ENCODE measurements at places on chromosomes 4 and X.
A peak's percentile ranks its signal among the peaks of the same experiment; 100 is the strongest.

- no peak for DNase-seq
Measured at GRCh38 chr4:132770776-132771175, 378.3 kb upstream of the PCDH10 start.

- no peak for DNase-seq
Measured at GRCh38 chr4:89863533-89863932, 26.6 kb upstream of the SNCA start.

GRCh38 chr4:52550186-52550585 lies 108.9 kb downstream of the USP46 start:
- DNase-seq = no peak

DNA sequence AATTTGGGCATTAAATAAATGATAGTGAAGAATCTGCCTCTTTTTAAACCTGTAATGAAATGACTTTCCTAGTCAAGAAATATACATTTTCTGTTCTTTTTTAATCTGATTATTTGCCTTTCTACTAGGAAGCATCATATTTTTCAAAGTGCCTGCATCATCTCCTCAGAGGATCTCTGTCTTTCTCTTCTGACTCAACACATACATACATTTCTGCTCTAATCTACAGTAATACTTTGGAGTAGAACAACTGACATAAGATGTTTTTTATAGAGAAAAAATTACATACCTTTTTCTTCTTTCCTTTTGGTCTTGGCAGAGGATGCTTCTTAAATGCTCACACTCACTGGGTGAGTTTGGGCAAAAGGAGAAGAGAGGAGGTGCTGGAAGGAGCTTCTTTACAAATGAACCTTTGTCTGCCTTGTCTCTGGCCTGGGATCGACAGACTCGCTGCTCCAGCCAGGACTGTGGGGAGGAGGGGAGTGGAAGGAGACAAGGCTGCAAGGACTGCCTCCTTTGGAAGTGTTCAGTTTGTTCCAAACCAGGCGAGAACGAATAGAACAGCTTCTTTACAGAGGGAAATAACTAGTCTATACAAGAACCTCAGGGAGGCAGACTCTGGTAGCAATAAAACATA lies at the start of gene SCRG1:
Gene SCRG1 (minus strand): TSS at position 338 of the 637 bp plus-strand sequence. CDS start 7,702 bp downstream, outside the sequence.
- peak; percentile 8 for DNase-seq

GRCh38 chr4:123381996-123382395 lies 14.6 kb upstream of the SPRY1 start:
- DNase-seq = no peak

DNA sequence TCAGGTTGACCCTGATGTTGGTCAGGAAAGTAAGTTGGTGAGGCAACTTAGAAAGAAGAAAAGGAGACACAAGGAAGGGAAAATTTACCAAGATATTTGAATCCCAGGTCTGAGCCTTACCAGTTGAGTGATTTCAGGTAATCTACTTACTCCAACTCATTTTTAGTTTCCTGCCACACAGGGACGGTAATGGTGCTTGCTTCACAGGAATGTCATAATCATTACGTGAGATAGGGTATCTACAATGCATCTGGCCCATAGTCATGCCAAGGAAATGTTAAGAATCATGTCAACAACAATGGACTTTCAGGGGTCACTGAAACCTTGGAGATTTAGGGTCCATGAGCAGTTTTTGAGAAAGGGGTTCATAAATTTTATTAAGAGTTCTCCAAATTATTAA lies 195.4 kb upstream of the HHIP start:
- no peak for DNase-seq

DNA sequence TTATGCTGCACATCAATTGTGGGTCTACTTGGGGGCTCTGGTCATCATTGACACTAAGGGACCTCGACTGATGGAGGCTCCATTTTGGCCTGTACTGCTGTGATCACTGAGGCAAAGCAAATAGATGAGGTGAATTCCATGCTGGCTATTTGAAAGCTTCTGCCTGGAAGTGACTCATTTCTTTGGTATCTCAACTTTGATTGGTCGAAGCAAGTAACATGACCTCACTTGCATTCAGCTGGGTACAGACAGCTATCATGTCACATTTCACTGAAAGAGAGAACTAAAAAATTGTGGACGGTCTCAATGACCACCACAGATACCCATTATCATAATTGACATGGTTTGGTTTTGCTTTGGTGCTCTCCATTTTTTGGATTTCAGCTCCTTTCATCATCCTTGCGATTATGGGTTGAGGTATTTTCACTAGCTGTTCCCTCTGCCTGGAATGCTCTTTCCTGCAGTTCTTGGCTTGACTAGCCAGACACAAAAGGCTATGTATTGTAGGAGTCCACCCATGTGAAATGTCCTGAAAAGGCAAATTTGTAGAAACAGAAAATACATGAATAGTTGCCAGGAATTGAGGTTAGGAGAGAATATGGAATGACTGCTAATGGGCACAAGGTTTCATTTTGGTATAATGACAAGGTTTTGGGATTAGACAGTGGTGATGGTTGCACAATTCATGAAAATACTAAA lies 369.2 kb upstream of the LCORL start:
- DNase-seq = no peak
